Heart right ventricle (tissue), 16 donors: ENCODE measurements at places on chromosomes 1 and 21. TPM values are rescaled to one million over a fixed set of nuclear protein-coding genes. Genes with fewer than 3 reads are reported as not detected.
A peak's percentile ranks its signal among the peaks of the same experiment; 100 is the strongest.

DNA sequence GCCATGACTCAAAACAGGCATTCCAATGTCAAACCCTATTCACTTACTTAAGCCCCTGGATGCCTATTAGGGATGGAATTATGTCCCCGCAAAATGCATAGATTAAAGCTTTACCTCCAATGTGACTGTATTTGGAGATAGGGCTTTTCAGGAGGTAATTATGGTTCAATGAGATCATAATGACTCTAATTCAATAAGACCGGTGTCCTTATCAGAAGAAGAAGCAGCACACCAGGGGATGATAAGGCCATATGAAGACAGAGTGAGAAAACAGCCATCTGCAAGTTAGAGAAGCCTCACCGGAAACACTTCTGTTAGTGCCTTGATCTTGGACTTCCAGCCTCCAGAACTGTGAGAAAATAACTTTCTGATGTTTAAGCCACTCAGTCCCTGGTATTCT is 1131.8 kb upstream of the TMPRSS15 start:
- H3K4me3 ChIP-seq: no peak overlapping the region
- no peak overlapping the region for H3K27ac ChIP-seq
- H3K27me3 ChIP-seq: no peaks in the 10 kb centered on the region
- no peak for DNase-seq

DNA sequence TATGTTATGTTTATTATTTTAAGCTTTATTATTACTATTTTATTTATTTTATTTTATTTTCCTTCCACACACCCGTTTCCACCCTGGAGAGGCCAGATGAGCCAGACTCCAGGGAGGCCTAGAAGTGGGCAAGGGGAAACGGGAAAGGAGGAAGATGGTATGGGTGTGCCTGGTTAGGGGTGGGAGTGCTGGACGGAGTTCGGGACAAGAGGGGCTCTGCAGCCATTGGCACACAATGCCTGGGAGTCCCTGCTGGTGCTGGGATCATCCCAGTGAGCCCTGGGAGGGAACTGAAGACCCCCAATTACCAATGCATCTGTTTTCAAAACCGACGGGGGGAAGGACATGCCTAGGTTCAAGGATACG is 468 bp upstream of the MX1 start:
- H3K27ac ChIP-seq: peak overlapping the region; percentile 88
- H3K4me1 ChIP-seq: no peaks in the 10 kb centered on the region
- DNase-seq: no peak
- peak overlapping the region; percentile 70 for H3K4me3 ChIP-seq
- H3K36me3 ChIP-seq: no peaks in the 10 kb centered on the region

The CFAP74 gene
- not detected for total RNA-seq

GRCh38 chr1:172885411-172885810 is 165.3 kb downstream of the TNFSF18 start:
- no peak overlapping the region for H3K4me3 ChIP-seq
- no peak for DNase-seq
- H3K27me3 ChIP-seq: no peaks in the 10 kb centered on the region
- no peaks in the 10 kb centered on the region for H3K36me3 ChIP-seq
- H3K27ac ChIP-seq: no peak overlapping the region
- no peaks in the 10 kb centered on the region for H3K4me1 ChIP-seq

- no peaks in the 10 kb centered on the region for H3K27me3 ChIP-seq
- no peak overlapping the region for H3K4me3 ChIP-seq
- H3K27ac ChIP-seq: no peak overlapping the region
- no peak for DNase-seq
- no peaks in the 10 kb centered on the region for H3K36me3 ChIP-seq
These were observed 347.9 kb downstream of the USH2A start for GRCh38 chr1:216075339-216075738.

DNA sequence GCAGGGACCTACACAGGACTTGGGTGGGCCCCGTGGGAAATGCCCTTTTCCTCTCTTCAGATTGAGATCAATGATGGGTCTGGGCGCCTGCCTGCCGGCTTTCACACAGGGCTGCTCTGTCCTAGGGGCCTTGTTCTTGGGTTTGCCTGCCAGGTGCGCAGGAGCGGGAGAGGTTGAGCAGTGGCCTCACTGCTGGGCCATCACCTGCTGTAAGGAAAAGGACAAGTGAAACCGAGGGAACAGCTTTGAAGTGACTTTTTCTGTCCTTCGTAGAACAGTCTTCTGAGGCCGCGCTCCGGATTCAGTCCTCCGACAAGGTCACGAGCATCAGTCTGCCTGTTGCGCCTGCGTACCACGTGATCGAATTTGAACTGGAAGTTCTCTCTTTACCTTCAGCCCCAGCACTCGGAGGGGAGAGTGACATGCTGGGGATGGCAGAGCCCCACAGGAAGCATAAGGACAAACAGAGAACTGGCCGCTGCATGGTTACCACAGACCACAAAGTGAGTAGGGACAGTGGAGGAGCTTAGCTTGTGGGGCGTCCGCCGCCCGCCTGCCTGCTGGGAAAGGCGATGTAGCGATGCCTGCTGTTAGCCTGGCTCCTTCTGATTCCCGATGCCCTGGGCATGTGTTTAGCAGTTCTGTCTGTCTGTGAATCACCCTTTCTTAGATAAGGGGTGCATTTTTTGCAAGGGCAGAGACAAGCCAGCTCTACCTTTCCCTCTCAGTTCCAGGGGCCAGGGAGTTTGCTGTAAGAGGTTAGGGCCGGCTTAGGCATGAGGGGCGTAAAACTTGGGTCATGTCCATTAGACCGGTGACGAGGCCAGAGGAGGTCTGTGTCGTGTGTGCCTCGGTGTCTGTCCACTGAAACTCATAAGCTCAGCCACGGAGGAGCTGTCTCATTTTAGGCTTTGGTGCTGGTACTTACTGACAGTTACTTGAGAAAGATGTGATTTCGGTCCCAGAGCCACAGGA is 19.5 kb upstream of the PWP2 start:
- H3K4me1 ChIP-seq: peaks cover 40% of the 10 kb centered on the region
- H3K36me3 ChIP-seq: peaks cover 42% of the 10 kb centered on the region

The TIE1 gene
- 29.6 TPM for total RNA-seq

DNA sequence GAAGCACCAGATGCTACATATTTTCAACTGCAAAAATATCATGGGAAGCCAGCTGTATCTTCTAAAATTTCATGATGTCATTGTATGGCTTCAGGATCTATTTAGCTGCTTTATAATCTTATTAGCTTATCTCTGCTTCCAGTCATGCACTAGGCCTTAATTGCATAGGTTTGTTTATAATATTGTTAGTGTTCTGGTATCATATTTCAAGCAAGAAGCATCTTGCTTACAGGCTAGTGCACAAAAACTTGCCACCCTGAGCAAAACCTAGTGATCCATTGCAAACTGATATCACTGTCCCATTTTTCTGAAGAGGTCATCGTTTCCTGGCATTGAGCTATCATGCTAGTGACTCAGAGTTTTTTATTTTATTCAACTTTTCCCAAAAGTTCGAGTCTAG is 15.7 kb upstream of the NRIP1 start:
- H3K27ac ChIP-seq: no peak overlapping the region
- no peak for DNase-seq
- H3K36me3 ChIP-seq: no peaks in the 10 kb centered on the region
- no peaks in the 10 kb centered on the region for H3K27me3 ChIP-seq
- H3K4me1 ChIP-seq: no peaks in the 10 kb centered on the region

DNA sequence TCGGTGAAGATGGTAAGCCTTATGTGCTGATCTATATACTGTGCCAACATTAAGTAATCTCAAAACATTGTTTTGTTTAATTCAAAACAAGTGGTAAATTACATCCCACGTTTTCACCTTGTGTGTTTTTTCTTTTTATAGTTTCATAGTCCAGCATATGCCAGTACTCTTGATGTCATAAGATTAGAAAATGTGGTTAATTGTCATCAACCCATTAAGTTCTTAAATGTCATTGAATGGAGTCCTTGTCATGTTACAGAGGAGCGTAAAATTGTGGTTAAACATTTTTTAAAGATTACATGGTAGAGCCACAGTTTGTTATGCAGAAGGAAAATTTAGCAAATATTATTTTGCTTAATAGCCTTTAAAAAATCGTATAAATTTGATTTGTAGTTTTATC is 93.1 kb downstream of the FNBP1L start:
- peaks cover 18% of the 10 kb centered on the region for H3K36me3 ChIP-seq
- no peak overlapping the region for H3K27ac ChIP-seq
- no peaks in the 10 kb centered on the region for H3K27me3 ChIP-seq
- H3K4me3 ChIP-seq: no peak overlapping the region
- no peak for DNase-seq

DNA sequence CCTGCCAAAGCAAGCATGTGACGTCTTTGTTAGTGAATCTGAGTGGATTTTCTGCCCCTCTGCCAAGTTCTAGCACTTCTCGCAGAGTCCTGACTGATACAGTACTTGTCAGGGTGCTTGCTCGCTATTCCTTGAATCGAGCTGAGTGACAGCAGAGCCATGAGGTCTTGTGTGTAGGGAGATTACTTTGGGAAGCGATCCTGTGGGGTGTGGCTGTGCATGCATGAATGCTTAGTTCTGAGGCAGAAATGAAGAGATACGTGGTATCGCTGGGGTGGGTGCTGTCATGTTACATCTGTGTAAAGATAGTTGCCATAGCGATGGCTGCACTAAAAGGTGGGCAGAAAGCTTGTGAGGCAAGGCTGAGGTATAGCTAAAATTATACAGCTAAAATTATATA is 19.3 kb upstream of the DNAJC28 start:
- H3K4me1 ChIP-seq: no peaks in the 10 kb centered on the region
- H3K36me3 ChIP-seq: peaks cover 92% of the 10 kb centered on the region
- no peaks in the 10 kb centered on the region for H3K27me3 ChIP-seq
- no peak overlapping the region for H3K27ac ChIP-seq
- no peak overlapping the region for H3K4me3 ChIP-seq

- no peaks in the 10 kb centered on the region for H3K27me3 ChIP-seq
- H3K4me3 ChIP-seq: no peak overlapping the region
- H3K4me1 ChIP-seq: no peaks in the 10 kb centered on the region
- H3K27ac ChIP-seq: no peak overlapping the region
- H3K36me3 ChIP-seq: no peaks in the 10 kb centered on the region
These were observed 17.3 kb downstream of the SLC6A9 start for GRCh38 chr1:44013949-44014348.

GRCh38 chr1:62688687-62689085 is 500 bp upstream of the DOCK7 start:
- H3K27me3 ChIP-seq: no peaks in the 10 kb centered on the region
- peak overlapping the region; percentile 75 for H3K27ac ChIP-seq
- H3K36me3 ChIP-seq: no peaks in the 10 kb centered on the region
- H3K4me3 ChIP-seq: peak overlapping the region; percentile 85

The OR2L2 gene
- not detected for total RNA-seq

DNA sequence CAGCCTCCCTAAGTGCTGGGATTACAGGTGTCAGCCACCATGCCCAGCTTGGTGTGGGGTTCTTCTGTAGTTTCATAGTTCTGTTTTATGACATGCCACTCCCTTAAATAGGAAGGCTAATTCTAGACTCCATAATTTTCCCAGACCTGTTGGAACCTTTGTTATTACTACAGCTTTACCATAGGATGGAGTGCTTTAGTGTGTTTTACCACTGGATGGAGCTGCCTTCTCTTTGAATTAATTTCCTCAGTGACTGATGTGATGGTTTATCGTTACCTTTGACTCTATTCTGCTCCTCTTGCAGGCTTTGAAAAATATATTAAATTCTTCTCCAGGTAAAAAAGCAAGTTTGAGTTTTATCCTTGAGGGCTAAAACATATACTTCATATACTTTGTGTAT is 84.6 kb upstream of the NEK7 start:
- no peaks in the 10 kb centered on the region for H3K4me1 ChIP-seq
- no peak overlapping the region for H3K27ac ChIP-seq
- H3K27me3 ChIP-seq: peaks cover 7% of the 10 kb centered on the region
- H3K4me3 ChIP-seq: no peak overlapping the region
- no peaks in the 10 kb centered on the region for H3K36me3 ChIP-seq

The ADGRL2 gene
- total RNA-seq: 48.7 TPM

DNA sequence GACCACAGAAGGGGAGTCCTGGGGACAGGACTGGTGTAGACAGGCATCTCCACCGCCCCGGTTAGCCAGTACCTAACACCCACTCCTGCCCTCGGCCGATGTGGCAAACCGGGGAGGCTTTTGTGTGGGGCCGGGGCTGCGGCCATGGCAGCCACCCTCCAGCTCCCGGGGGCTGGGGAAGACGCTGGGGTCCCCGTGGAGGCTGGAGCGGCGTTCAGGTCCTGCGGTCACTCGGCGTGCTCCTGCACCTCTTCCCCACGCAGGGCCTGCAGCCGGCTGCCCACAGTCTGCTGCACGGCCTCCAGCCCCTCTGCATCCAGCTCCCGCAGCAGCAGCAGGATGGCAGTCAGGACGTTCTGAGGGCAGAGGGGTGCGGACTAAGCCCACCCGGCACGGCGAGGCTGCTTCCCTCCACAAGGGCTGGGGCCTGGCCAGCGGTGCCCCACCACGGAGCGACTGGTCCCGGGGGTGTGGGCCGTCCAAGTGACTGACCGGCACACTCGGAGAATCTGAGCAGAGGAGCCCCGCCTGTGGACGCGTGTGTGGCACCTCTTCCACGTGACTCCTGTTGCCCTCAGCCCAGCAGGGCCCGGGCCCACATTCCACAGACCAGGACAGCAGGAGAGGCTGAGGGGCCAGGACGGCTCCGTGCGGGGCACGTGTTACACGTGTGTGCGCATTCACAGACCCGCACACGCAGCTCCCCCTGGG is 9.1 kb downstream of the CFAP410 start:
- no peak overlapping the region for H3K4me3 ChIP-seq
- no peak for DNase-seq
- H3K36me3 ChIP-seq: peaks cover 75% of the 10 kb centered on the region
- H3K27ac ChIP-seq: no peak overlapping the region
- H3K27me3 ChIP-seq: no peaks in the 10 kb centered on the region
- H3K4me1 ChIP-seq: no peaks in the 10 kb centered on the region

GRCh38 chr1:119141020-119141424 is 569 bp upstream of the WARS2 start:
- no peaks in the 10 kb centered on the region for H3K36me3 ChIP-seq
- H3K27ac ChIP-seq: peak overlapping the region; percentile 92
- H3K4me3 ChIP-seq: peak overlapping the region; percentile 67
- peak; percentile 26 for DNase-seq
- H3K4me1 ChIP-seq: peaks cover 39% of the 10 kb centered on the region

DNA sequence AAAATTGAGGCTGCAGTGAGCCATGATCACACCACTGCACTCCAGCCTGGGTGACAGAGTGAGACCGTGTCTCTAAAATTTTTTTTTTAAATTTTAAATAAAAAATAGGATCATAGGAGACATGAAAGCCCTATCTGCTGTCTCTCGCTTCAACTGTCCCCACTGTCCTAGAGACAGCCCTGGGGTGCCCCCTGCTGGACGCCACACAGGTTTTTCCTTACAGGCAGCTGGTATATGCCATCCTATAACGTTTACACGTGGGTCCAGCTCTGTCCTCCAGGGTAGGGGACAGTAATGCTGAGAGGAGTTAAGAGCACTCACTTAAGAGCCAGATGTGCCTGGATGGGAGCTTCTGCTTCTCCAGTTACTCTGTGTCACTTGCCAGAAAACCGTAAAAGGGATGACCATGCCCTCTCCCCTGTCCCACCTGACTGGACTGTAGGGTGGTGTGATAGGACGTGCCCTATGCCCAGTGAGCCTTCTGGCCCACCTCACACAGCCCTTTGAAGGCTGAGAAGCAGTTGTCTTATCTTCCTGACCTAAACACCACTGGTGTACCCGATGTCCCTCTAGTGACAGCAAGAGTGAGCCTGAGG is 8.5 kb downstream of the FBXO2 start:
- peaks cover 71% of the 10 kb centered on the region for H3K27me3 ChIP-seq
- peak; percentile 82 for DNase-seq
- H3K36me3 ChIP-seq: no peaks in the 10 kb centered on the region
- H3K4me3 ChIP-seq: no peak overlapping the region
